ENCODE measurements at places on chromosomes 4 and X.

DNA sequence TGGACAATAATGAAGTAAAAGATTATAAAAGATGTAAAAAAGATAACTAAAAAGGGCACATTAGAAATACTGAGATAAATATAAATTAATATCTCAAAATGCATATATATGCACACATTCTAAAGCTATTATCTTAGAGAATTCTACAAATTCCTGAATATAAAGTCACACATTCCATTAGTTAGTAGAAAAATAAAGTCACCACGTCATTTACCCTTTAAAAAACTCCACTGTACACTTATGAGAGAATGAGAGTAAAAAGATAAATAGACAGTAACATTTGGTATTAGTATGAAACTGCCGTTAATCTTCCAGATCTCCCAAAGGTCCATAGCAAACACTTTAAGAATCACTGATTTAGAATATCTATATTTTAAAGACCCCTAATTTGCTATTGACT is 67.2 kb upstream of the IL15 start:
- DNase-seq = no peak

GRCh38 chr4:109548655-109549054 is 11.4 kb upstream of the MCUB start:
- DNase-seq = no peak

DNA sequence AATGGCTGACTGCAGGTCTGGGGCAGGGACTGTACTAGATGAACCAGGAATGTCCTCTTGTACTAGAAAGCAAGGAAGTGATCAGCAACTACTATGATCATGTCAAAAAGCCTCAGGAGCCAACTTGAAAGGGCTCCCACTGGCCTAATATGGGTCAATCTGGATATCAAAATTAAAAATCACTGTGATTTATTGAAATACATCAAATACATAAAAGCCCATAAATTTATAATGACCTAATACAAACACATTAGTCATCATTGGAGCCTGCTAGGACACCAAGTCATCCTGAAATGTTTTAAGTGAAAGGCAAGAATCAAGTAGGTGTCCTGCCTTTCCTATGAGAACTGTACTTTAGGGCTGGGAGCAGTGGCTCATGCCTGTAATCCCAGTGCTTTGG is 70.5 kb upstream of the KLHL13 start:
- DNase-seq = no peak

DNA sequence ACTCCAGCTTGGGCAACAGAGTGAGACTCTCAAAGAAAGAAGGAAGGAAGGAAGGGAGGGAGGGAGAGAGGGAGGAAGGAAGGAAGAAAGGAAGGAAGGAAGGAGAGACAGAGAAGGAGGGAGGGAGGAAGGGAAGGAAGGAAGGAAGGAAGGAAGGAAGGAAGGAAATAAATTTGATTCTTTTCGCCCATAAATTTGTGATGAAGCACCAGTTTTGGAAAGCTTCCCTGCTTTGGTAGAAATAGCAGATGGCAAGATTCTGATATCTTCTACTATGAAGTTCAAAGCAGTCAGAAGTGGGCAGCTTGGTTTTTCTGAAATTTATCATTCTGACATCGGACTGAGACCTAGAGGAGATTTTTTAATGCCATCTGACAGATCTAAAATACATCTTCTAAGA is 11.7 kb upstream of the GYG2 start:
- no peak for DNase-seq

DNA sequence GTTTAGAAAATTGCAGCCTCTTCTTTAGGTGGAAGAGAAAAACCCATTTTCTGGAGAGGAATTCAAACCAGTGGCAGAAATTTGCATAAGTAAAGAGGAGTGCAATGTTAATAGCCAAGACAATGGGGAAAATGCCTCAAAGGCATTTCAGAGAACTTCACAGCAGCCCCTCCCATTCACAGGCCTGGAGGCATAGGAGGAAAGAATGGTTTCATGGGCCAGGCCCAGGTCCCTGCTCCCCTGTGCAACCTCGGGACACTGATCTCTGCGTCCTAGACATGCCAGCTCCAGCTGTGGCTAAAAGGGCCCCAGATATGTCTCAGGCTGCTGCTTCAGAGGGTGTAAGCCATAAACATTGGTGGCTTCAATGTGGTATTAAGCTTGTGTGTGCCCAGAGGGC is 161.8 kb upstream of the CENPE start:
- no peak for DNase-seq

DNA sequence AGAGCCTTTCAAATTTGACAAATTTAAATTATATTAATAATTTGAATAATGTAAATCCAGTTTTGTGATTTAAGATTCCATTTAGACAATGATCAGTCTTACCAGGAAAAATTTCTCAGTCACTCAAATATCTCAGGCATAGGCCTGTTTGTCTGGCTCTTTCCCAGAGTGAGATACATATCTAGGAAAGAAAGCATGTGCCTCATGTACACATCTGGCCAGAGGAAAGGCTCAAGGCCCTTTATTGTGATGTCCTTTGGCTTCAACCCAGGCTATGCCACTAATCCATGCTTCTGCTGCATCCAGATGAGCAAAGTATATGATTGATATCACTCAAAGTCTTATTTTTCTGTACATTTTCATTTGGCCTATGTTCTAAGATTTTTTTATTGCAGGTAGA is 473.3 kb upstream of the ADGRL3 start:
- no peak for DNase-seq

GRCh38 chrX:73262991-73263390 is 48.3 kb upstream of the NAP1L2 start:
- peak; percentile 32 for DNase-seq

- DNase-seq = no peak
These were observed 68.7 kb downstream of the CXXC4 start for GRCh38 chr4:104425948-104426347.

GRCh38 chr4:53479736-53480525 is 102.5 kb downstream of the FIP1L1 start:
- no peak for DNase-seq

GRCh38 chr4:82913305-82913704 is 12.8 kb downstream of the THAP9 start:
- DNase-seq = no peak

DNA sequence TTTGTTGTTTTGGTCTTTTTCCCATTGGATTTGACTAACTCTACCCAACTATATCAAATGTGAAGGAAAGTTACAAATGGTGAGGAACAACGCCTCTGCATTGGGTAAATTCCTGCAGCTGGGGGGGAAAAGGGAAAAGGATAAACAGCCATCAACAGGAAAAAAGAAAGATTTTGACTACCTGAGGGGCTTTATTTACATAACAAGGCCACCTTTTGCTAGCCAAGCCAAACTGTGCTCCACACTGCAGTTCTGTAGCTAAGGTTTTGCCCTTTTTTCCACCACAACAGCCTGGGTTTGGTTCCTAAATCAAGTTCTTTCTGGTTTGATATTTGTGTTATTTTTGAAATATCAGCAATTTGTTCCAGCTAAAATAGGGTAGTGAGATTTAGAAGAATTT is 40.8 kb downstream of the RHOXF2B start:
- DNase-seq = no peak

- DNase-seq = no peak
These were observed 19.7 kb downstream of the IRAK1 start for GRCh38 chrX:154000051-154000450.

DNA sequence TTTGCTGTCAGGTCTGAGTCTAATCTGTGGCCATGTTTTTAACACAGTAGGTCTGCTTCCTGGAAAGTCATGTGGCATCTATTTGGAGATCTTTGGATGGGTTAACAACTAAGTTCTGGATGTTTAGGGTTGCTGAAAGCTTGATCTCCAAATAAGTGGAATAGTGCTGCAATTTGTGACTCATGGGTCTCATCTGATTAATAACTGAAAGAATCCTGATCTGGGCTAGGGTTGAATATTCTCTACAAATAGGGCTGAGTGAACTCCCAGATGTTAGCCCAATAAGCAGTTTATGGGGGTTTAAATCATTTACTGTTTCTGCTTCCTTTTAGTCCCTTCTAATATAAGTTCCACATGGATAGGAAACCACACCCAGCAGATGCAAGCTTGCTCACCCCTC is 23.1 kb downstream of the CT47C1 start:
- DNase-seq = no peak

GRCh38 chrX:136200466-136200865 is 50.7 kb downstream of the MAP7D3 start:
- no peak for DNase-seq

DNA sequence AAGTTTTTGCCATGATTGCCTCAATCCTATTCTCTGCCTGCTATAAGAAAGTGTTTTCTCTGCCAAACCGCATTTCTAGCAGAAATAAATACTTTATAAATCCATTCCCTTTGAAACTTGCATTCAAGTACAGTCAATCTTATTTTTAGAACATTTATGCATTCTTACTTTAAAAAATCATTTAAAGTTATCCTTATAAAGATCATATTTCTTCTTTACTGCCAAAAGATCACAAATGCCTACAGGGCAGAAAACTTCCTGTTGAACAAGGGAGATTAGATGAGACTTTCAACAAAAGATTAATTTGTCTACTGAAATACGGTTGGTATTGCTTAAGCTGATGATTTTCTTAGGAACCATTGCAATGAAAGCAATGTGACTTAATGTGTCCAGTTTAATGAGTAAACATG is 207.2 kb upstream of the SLIT2 start:
- no peak for DNase-seq

DNA sequence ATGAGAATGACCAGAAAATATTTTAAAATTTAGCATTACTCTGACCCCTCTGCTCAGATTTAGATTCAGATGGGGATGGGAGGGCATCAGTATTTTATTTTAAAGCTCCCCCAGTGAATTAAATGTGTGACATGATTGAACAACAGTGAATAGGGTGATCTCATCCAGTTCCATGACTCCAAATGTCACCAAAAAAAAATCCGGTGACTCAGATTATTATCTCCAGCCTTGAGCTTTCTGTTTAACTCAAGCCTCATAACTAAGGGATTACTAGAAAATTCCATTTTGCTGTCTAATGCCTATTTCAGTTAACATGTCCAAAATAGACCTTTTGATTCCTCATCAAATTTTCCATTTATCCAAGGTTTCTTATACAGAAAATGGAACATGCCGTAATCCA is 121.8 kb upstream of the TMEM47 start:
- DNase-seq = no peak

GRCh38 chrX:16138108-16138427 is 14.7 kb downstream of the GRPR start:
- no peak for DNase-seq

DNA sequence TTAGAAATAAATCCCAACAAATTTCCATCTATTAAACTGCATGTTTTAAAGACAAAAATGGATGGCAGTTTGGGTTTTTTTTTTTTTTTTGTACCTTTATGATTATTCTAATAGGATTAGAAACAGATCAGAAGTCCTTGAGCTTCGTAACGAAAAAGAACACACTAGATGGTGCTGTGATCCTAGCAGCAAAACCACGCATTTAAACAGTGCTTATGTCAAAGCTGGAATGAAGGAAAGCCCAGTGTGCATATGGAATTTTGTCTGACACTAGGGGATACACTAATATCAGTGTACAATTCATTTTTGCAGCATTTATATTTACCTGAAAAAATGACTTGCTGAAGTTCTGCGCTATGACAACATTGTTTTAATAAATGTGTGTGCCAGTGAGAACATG is 229.1 kb downstream of the VEGFC start:
- DNase-seq = no peak

GRCh38 chr4:169338241-169338640 is 67.5 kb upstream of the SH3RF1 start:
- DNase-seq = no peak

DNA sequence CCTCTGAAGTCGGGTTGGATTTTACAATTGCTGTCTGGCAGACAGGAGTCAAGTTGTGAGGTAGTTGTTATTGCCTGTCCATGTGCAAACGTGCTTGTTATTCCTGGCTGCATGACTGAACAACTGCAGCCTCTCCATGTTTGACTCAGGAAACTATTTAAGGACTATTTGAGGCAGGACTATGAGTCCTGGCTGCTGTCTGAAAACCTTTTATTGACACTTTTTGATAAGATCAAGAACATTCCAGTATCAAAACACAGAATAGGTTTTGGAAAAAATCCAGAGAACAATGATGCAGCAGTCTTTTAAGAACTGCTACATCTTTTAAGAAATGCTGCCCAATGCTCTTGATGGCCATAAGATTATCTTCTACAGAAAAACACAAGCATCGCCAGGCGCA is 10.0 kb upstream of the SPRY1 start:
- DNase-seq = no peak

- DNase-seq = no peak
These were observed 6.5 kb upstream of the SLITRK4 start for GRCh38 chrX:143642426-143642825.

DNA sequence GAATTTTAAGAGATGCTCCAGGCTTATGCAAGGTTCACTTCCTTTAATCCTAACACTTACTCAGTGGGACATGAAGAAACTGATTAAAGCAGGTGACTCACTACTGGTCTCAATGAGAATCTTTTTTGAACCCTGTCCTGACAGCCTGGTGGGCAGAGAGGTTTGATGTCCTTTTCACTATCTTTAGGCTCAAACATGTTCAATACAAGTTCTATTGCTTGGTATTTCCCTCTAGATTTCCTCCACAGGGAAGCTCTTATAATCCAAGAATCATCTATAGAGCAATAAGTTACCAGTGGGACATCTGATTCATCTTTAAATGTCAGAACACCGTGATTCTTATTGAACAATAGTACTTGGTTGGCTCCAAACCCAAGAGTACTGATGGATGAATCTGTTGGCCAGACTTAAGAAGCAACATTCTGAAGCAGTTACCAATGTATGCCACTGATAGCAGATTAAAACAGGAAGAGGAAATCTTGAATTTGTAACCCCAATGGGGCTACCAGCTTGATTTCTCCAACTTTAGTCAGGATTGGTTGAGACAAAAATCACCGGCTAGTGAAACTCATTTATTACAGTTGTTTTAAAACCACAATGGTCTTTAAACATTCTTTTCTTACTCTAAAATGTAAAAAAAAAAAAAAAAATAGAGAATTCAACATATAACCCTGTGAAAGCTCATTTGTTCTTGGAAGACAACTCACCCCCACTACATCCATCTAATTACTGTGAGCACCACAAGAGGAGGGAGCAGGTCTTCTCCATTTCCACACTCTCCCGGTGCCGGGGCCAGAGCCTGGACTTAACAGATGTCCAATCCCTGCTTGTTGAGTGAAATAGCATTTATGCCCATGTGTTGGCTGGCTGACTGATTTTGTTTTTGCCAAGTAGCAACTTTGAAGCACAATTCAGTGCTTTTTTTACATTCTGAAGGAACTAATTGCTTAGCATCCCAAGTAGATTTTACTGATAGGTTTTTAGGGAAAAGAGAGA is 43.3 kb downstream of the FGFBP1 start:
- DNase-seq = no peak

Data from NCI-H1105 treated with DMSO at 0.1 percent for 48 hours (cell line).